ENCODE measurements at places on chromosomes 3 and 15. TPM values are rescaled to one million over a fixed set of nuclear protein-coding genes. Genes with fewer than 3 reads are reported as not detected.

GPD1L gene
- 46.2 TPM for total RNA-seq

ITGA11 gene
- total RNA-seq: 106 TPM

DNA sequence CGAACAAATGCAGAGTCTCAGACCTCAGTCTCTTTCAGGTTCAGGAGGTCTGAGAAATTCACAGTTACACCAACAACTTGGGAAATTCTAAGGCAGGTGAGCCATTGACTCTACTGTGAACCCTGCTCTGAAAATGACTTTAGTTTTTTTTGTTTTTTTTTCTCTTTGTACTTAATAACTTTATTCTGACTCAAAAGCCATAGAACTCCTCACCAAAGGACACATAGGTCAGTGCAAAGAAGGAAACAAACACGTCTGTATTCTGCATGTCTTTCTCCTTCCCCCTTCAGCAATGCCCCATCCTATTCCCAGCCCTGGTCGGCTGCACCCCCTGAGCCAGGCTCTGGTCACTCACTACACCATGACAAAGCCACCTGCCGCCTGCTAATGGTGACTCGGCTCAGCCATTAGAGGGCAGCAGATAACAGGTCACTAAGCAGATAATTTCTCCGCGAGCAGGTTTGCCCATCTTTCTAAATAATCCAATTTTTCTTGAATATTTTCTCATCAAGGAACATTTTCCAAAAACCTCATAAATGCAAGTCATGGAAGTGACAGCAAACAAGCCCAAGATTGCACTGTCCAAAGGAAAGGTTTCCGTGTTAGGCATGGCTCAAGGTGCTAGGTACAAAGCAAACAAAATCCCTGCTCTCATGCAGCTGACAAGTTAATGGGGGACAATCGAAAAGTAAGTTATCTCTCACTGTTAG lies 37.7 kb downstream of the TM4SF4 start:
- H3K36me3 ChIP-seq: no peaks in the 10 kb centered on the region
- H3K4me3 ChIP-seq: no peak overlapping the region
- peak; percentile 64 for DNase-seq
- no peaks in the 10 kb centered on the region for H3K27me3 ChIP-seq
- H3K4me1 ChIP-seq: no peaks in the 10 kb centered on the region

GRCh38 chr3:106068795-106069194 lies 200.0 kb upstream of the CBLB start:
- H3K4me3 ChIP-seq: no peak overlapping the region
- no peaks in the 10 kb centered on the region for H3K36me3 ChIP-seq
- H3K27me3 ChIP-seq: no peaks in the 10 kb centered on the region
- H3K4me1 ChIP-seq: no peaks in the 10 kb centered on the region

DNA sequence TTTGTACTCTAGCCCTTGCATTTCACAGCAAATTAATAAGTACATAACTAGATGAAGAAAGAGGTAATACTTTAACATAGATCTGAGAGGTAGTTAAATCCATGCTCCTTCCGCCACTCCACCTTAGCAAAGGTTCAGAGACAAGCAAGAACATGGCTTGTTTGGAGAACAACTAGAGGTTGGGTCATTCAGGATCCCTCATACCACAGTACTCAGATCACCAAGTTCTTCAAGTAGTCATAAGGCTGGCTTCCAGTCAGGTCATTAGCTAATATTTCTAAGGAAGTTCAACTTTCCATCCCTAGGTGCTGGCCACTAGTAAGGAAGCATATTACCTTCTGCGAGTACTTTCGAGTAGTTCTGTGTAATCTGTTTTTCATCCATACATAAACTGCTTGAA lies 44.1 kb downstream of the CD200R1 start:
- no peak overlapping the region for H3K4me3 ChIP-seq
- H3K36me3 ChIP-seq: no peaks in the 10 kb centered on the region
- H3K4me1 ChIP-seq: no peaks in the 10 kb centered on the region
- H3K27me3 ChIP-seq: no peaks in the 10 kb centered on the region
- no peak for DNase-seq

DNA sequence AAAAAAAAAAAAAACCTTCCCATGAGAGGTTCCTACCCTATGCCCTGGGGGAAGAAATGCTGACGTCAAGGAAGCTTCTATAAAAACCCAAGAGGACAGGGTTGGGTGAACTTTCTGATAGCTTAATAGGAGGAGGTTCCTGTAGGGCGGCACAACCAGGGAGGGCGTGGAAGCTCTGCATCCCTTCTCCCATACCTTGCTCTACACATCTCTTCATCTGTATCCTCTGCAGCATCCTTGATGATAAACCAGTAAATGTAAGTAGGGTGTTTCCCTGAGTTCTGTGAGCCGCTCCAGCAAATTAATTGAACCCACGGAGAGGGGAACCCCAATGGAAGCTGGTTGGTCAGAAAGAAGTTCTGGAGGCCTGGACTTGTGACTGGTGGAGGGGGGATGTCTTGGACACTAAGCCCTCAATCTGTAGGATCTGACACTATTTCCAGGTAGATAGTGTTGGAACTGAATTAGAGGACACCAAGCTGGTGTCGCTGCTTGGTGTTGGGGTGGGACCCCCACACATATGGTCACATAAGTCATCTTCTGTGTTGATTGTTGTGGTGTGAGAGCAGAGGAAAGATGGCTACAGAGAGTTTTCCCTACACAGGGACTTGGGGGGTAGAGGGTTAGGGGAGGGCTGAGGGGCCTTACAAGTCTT lies 91.5 kb downstream of the ST6GAL1 start:
- no peaks in the 10 kb centered on the region for H3K27me3 ChIP-seq
- H3K4me3 ChIP-seq: no peak overlapping the region
- H3K4me1 ChIP-seq: no peaks in the 10 kb centered on the region
- no peaks in the 10 kb centered on the region for H3K36me3 ChIP-seq
- no peak overlapping the region for H3K27ac ChIP-seq

ZNF106 gene
- 56.6 TPM for total RNA-seq

FBXW12 gene
- not detected for total RNA-seq

- H3K27me3 ChIP-seq: no peaks in the 10 kb centered on the region
- DNase-seq: no peak
- no peak overlapping the region for H3K27ac ChIP-seq
Observed at GRCh38 chr3:16349986-16350596, 85.1 kb downstream of the OXNAD1 start.

SNX4 gene
- 33.8 TPM for total RNA-seq

PEAK1 gene
- 14.4 TPM for total RNA-seq

PLCH1 gene
- total RNA-seq: 0.29 TPM

PLA2G4B gene
- total RNA-seq: 91.2 TPM

DNA sequence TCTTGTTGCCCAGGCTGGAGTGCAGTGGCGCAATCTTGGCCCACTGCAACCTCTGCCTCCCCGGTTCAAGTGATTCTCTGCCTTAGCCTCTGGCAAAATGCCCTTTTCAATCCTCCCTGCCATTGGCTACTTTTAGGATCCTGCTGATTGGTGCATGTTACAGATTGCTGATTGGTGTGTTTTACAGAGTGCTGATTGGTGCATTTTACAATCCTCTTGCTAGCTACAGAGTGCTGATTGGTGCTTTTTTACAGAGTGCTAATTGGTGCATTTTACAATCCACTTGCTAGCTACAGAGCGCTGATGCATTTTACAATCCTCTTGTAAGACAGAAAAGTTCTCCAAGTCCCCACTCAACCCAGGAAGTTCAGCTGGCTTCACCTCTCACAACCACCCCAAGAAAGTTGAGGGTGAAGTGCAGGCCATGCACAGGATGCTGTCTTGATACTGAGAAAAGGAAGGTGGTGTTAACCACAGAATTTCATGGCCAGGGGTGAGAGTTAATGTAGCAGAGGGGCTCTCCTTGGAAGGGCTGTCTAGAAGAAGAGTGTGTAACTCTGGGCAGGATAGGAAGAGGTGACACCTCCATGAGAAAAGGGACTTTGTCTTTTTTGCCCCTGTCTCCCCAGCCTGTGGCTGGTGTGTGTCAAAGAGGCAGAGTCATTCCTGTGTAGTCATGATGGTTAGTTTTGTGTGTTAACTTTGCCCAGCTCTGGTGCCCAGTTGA lies 145.9 kb downstream of the APBA2 start:
- H3K27ac ChIP-seq: no peak overlapping the region
- H3K4me3 ChIP-seq: no peak overlapping the region
- no peaks in the 10 kb centered on the region for H3K27me3 ChIP-seq

DNA sequence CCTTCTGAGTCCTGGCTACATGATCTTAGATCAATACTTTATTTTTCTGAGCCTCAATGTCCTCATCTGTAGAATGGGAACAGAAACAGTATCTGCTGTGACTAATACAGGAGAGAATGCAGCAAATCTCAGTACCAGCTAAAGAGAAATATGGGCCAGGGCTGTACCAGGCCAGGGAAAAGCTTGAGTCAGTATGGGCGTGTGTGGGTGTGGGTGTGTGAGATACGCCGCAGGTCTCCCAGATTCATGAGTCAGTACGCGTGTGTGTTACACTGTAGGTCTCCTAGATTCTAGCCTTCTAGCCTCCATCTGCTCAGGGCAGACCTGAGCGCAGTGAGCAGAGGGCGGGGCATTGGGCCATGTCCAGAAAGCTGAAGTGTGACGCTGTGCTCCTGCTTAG lies 15.2 kb downstream of the GNAI2 start:
- peak overlapping the region; percentile 17 for H3K27ac ChIP-seq
- no peak overlapping the region for H3K4me3 ChIP-seq
- H3K27me3 ChIP-seq: no peaks in the 10 kb centered on the region
- H3K36me3 ChIP-seq: no peaks in the 10 kb centered on the region

HAPLN3 gene
- total RNA-seq: 28.0 TPM

DNA sequence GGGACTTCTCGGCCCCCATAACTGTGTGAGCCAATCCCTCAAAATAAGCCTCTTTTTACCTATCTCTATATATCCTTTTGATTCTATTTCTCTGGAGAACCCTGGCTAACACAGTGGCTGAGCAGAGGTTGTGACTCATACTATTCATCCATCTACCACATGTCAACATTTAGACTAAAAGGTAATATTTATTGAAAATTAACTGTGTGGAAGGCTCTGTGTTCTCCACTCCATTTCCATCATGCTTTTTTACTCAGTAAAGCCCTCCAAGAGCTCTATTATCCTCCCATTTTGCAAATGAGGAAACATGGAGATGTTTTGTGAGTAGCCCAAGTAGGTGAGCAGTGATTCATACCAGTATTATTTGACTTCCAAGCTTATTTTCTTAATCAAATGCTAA lies 217.9 kb upstream of the DCBLD2 start:
- DNase-seq: no peak
- H3K27me3 ChIP-seq: no peaks in the 10 kb centered on the region
- H3K27ac ChIP-seq: no peak overlapping the region
- no peaks in the 10 kb centered on the region for H3K4me1 ChIP-seq

MCTP2 gene
- total RNA-seq: 98.9 TPM

ACSBG1 gene
- not detected for total RNA-seq

DNA sequence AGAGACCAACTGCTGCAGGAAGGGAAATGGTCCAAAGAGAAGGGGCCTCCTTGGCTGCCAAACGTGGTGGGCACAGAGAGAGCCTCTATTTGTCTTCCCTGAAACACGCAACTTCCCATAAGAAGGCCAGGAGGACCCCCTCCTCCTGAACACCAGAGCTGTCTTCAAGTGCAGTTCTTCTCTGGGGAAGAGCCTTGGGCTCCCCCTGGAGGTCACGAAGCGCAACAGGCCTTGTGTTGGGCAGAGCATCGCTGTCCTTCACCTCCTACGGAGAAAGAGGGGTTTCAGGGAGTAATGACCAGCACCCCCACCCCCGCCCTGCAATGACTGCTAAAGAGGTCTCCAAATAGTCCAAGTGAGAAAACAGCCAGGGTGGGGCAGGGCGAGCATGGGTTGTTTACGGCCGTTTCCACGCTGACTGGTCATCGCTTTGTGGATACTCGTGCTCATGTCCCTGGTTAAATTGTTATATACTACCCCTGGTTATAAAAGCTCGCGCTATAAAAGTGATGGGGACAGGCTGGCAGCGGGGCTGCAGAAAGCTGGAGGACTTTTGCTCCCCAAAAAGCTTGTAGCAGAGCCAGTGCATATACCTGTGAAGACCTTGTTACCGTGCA lies 397.5 kb upstream of the ATP10A start:
- no peaks in the 10 kb centered on the region for H3K4me1 ChIP-seq
- H3K27ac ChIP-seq: no peak overlapping the region
- H3K4me3 ChIP-seq: no peak overlapping the region
- no peaks in the 10 kb centered on the region for H3K36me3 ChIP-seq

CHRNA7 gene
- 3.8 TPM for total RNA-seq

- no peak overlapping the region for H3K27ac ChIP-seq
- no peak overlapping the region for H3K4me3 ChIP-seq
- H3K36me3 ChIP-seq: no peaks in the 10 kb centered on the region
- H3K27me3 ChIP-seq: no peaks in the 10 kb centered on the region
- no peak for DNase-seq
Observed at GRCh38 chr3:152608696-152609594, 226.0 kb upstream of the P2RY1 start.

PLSCR5 gene
- not detected for total RNA-seq

RPL39L gene
- 145 TPM for total RNA-seq

SEMA3G gene
- total RNA-seq: 4.4 TPM

CLDN11 gene
- 25.4 TPM for total RNA-seq

MCF2L2 gene
- total RNA-seq: 4.1 TPM

CRYGS gene
- 0.77 TPM for total RNA-seq

CTXND1 gene
- total RNA-seq: not detected
